ENCODE measurements at places on chromosomes 2 and 18.

DNA sequence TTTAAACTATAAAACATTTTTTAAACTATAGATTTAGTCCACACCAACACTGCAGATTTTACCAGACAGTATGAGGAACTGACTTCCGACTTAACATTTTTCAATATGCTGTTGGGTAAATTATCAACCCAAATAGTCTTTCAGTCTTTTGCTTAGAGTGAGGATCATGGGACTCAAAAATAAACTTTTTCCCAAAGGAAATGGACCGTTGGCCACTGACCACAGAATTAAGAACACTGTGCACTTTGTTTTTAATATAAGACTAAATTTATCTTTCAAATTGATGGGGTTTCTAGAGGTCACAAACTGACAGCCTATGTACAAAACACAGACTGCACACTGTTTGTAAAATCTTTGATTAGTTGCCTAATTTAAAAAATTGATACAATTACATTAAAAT, 44.9 kb downstream of the FIGN start:
- DNase-seq: no peak

DNA sequence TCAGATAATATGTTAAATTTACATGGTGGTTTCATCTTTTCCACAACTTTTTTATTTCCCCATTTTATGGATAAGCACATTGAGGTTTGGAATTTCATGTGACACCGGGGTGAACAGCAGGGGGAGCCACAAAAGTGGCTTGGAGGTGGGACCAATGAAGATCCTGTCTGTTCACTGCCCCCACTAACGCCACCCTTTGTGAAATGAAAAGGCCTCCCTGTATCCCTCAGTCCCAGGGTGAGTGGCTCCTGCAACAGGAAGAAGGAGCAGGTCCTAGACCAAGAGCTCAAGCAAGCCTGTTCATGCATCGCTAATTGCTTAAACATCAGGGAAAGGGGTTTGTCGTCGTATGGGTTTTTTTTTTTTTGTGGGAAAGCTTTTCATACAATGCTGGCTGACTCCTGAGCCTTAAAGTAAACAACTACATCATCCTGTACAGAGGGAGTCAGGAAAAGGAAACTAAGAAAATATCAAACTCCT, 267.8 kb upstream of the EPAS1 start:
- peak; percentile 53 for DNase-seq

DNA sequence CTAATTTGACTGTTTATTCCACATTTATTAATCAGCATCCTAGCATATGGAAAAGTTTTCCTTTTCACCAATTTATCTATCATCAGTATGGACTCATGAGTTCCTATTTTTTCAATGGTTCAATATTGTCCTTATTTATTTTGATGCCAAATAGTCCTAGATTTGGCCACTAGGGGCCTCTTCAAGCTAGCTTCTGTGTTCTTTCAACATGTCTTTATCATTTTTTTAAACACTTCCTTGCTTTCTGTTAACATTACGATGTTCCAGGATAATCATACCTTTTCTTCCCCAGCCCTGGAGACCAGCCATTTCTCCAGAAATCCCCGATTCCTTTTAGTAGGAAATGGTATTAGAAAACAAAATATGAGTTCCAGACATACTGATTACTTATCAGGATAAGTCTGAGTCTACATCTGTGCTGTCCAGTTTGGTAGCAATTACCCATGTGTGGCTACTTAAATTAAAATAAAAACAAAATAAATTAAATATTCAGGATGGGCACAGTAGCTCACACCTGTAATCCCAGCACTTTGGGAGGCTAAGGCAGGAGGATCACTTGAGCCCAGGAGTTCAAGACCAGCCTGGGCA, 70.6 kb downstream of the RPE start:
- peak; percentile 39 for DNase-seq

- no peak for DNase-seq
Observed at GRCh38 chr18:40109252-40110049, 1845.6 kb upstream of the PIK3C3 start.

DNA sequence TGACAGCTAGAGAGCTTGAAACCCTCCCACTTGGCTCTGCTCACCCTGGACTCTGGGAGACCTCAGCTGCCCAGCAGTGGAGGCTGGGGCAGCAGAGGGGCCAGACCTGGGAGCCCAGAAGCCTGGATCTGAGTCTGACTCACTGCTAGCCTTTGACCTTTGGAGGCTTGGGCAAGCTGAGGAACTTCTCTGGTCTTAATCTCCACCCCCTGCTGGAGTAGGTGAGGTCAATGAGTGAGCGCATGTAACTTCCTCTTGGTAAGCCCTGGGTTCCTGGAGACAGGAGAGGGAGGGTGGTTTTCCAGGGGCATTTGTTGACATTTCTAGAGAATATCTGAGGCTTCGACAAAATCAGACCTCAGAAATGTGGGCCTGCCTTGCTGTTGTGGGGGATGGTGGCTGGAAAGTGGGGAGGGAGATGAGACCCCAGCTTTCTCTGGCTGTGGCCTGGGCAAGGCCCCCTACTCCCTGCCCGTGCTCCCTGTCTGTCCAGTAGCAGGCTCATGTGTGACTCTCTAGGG, 73.0 kb upstream of the YWHAQ start:
- DNase-seq: peak; percentile 62

GRCh38 chr2:240128608-240129145, 7.4 kb downstream of the COPS9 start:
- no peak for DNase-seq
